ENCODE measurements at places on chromosomes 4 and X. TPM values are rescaled to one million over a fixed set of nuclear protein-coding genes. Genes with fewer than 3 reads are reported as not detected.

Gene NRK
- total RNA-seq: 0.47 TPM

Gene PRR32
- total RNA-seq: not detected

Gene PHOX2B
- not detected for total RNA-seq

Gene HADH
- total RNA-seq: 10.4 TPM

Gene PLK4
- total RNA-seq: 3.5 TPM

Gene TRIM60
- total RNA-seq: not detected

Gene ZNF827
- 3.6 TPM for total RNA-seq

Gene SOD3
- total RNA-seq: 22.5 TPM

Gene CAPN6
- not detected for total RNA-seq

Gene RRH
- total RNA-seq: not detected

Gene C4orf50
- total RNA-seq: not detected

Gene TMEM128
- 29.9 TPM for total RNA-seq

Gene QRFPR
- total RNA-seq: not detected

Gene NAT8L
- total RNA-seq: under 0.01 TPM

Gene PRICKLE3
- total RNA-seq: 4.5 TPM

Gene DGKK
- total RNA-seq: not detected
